Heart left ventricle (tissue), 16 donors: ENCODE measurements at places on chromosomes 4 and X. TPM values are rescaled to one million over a fixed set of nuclear protein-coding genes. Genes with fewer than 3 reads are reported as not detected.

DNA sequence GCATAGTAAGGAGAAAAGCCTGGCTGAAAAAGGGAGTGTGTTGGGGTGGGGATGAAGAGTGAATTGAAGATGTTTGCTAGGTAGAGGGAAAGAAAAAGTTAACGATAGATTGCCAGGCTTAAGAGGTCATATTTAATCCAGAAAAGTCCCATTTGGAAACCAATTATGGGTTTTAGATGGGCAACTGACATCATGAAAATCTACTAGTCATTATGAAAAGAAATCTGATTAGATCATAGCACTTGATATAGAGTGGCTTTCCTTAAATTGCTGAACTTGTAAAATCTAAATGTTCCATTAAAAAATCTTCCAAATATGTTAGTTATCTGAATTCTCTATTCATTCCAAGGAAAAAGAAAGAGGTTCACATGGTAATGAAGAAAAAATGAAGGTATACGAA, 37.5 kb upstream of the IL21 start:
- no peak for DNase-seq

NDST4 gene
- not detected for total RNA-seq

DNA sequence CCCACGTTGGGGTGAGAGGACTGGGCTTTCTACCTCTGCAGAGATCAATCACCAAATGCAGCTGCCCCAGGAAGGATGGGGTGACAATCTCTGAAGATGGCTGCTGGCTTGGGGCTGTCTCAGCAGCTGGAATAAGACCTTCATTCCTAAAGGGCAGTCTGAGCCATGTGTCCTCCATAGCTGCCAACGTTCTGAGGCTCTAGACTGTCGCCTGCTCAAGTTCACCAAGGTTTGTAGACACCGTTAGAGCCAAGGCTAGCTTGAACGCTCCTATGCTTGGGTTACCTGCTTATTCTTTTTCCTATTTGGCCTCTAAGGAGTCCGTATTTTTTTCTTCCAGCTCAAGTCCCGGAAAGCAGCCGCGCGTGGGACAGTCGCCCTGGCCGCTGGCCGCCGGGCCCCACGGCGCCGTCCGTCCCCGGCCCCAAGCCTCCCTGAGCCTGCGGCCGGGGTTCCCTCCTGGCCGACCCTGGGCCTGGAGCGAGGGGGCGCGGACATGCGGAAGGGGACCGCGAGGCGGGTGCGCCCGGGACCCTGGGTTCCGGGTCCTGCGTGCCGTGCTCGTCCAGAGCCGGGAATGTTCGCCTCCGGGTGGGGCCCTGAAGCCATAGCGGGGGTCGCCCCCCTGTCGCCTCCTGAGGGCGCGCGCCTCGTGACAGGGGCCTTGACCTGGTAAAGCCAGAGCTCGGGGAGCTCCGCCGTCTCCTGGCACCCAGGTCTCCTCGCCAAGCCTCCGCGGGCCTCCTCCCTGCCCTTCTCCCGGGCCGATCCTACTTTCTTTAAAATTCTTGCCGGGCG, 23.3 kb downstream of the MRFAP1 start:
- DNase-seq: no peak

DNA sequence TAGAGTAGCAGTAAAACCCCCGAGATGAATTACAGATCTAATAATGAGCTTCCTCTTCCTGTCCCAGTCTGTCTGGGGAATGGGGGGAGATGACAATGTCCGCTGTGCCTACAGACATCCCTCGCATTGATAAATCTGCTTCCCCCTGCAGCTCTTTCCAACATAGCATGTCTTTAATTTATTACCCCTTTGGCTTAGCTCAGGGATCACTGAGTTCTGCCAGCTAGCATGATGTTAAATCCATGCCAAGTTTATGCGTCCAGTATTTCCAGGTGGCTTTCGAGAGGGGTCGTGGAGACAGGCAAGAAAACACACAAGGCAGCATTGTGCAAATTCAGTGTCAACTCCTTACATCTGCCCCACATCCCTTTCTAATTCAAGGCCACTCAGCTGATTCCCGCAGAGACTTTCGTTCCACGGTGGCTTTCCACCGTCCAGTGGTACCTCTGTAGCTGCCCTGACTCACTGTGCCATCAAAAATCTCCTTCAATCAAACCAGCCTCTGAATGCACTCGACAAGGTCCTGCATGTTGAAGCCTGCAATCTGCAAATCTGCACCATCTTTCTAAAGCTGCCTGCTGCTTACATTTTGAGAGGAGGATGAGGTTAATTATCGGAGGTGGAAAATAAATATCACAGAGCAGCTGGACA, 75.1 kb downstream of the MXRA5 start:
- DNase-seq: no peak

CLDN34 gene
- not detected for total RNA-seq

DNA sequence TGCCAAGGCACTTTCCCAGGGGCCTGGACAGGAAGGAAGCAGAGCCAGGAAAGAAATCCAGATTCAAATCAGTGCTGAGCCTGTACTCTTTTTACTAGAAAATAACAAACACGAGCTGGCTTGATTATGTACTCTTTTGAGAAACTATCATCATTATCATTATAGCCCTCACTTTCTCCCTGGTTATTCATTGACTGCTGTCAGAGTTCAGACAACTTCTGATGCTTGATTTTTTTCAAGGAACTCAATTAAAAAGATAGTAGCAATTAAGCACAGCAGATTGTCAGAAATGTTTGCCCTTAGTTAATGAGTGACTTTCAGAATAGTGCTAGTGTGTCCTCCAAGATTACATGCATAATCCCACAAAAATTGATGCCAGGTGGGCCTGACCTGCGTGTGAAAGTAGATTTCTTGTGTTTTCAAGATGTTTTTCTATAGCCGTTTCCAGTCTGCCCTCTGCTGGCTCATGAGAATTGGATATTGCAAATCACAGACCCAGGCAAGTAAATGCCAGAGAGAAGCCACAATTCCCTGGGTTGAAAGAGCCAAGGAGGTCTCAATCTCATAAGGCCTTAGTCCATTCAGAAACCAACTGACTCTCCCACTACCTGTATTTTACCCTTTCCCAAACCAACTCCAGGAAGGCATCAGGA, 14.3 kb upstream of the PNPLA4 start:
- no peak for DNase-seq
